COLO829 (cell line): ENCODE measurements at places on chromosomes 3 and 15.
A peak's percentile ranks its signal among the peaks of the same experiment; 100 is the strongest.

- no peak for DNase-seq
Observed at GRCh38 chr15:49075881-49076280, 29.6 kb upstream of the SECISBP2L start.

DNA sequence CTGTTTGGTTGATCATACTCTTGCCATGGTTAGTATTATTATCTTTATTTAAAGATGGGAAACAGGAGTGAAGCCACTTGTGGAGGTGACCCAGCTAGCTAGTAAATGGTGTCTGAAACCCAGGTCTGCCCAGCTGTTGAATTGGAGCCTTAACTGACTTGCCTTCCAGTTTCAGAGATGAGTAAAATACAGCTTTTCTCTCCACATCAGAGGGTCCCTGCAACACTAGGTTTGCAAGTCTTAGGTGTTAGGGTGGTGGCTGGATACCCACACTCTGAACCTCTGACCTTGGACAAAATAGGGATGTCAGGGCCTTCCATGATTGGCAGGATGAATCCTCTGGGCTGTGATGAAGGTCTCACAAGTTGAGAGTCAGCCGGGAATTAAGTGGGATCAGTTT, 4.1 kb downstream of the FLNB start:
- DNase-seq = no peak

- no peak for DNase-seq
Observed at GRCh38 chr15:58773024-58773423, 1.9 kb downstream of the MINDY2 start.

- DNase-seq = no peak
Observed at GRCh38 chr3:188573291-188573940, 419.5 kb downstream of the LPP start.

- DNase-seq = no peak
Observed at GRCh38 chr3:194682189-194682693, 3.4 kb upstream of the FAM43A start.

DNA sequence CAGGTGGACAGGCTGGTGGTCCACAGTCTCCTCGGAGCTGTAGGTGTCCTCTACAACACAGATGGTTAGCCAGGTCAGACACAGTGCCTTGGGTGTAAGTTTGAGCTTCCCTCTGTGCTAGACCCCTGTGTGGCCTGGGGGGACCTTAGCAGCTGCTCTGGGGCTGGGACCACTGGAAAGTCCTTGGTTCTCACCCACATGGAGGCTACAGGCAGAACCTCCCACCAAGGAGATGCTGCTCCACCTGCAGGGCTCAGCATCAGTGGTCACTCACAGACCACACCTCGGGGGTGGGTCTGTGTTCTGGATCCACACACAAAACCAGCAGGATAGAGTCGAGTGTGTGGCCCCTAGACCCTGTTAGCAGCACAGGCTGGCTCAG, 8.4 kb downstream of the RASL12 start:
- DNase-seq = no peak

DNA sequence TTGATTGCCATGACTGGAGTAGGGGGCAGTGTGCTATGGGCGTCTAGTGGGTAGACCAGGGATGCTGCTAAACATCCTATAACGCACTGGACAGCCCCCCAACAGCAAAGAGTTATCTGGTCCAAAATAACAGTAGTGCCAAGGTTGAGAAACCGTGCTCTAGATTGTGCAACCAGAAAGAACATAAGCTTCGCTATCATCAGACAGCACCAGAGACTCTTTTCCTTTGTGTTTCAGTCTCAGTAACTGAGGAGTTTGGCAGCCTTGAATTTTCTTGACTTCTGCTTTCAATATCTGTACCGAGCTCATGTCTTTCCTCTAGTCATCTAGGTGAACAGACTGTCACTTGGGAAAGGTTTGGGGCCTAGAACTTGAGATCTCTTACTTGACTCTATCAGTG, 8.8 kb downstream of the ARID3B start:
- DNase-seq = no peak

DNA sequence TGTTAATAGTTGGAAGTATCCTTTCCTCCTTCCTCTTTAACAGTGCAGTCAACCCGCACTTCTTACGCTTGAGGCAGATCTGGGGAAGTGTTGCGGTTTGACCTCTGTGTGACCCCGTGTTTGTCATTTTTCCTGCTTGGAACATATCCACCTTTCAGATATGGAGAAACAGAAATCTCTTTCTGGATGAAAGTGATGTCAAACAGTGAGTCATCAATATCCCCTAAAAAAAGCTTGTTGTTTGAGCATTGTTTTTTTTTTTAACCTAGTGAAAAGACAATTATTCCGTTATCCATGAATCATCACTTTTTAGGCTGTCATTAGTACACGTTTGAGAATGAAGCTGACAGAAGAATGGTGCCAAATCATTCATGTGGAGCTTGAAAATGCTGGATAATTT, 293.7 kb downstream of the ARPP21 start:
- DNase-seq = peak; percentile 90

GRCh38 chr15:39511000-39511915, 69.6 kb upstream of the THBS1 start:
- DNase-seq = peak; percentile 28

GRCh38 chr3:53161820-53162671, 1.0 kb downstream of the PRKCD start:
- DNase-seq = no peak

- DNase-seq = no peak
Observed at GRCh38 chr3:187807086-187807862, 62.0 kb upstream of the BCL6 start.

DNA sequence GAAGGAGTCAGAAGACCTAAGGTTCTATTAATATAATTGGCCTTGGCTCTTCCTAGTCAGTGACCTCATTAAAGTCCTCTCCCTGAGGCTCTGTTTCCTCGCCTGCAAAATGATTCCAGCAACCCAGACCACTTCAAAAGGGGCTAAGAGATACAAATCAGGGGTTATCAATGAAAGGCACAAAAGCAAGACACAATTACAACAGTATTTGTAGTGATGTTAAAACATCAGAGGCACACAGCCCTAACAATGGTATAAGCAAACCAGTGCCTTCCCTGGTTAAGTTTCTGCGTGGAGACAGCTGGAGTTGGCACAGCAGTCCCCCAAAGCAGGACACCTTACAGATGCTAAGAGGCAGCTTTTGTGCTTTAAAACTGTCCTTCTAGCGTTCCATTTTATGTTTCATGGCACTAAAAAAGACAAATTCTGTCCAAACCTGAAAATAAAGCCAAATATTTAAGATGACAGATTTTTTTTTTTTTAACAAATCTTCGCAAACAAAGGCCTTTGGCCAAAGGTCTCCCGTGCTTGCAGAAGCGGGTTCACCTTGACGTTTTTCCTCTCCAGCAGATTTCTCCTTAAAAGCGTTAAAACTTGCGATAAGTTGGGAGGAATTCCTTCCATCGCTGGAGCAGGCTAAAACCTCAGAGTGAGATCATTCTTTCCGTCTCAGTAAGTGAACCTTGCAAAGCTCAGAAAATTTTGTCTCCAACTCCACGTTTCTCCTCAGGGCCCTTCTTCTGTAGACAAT, 999 bp downstream of the ZNF280D start:
- no peak for DNase-seq

GRCh38 chr3:141051443-141052200, 475 bp downstream of the SPSB4 start:
- no peak for DNase-seq
